ENCODE measurements at places on chromosomes 4 and X. TPM values are rescaled to one million over a fixed set of nuclear protein-coding genes. Genes with fewer than 3 reads are reported as not detected.

Gene CLDN2
- not detected for total RNA-seq

DNA sequence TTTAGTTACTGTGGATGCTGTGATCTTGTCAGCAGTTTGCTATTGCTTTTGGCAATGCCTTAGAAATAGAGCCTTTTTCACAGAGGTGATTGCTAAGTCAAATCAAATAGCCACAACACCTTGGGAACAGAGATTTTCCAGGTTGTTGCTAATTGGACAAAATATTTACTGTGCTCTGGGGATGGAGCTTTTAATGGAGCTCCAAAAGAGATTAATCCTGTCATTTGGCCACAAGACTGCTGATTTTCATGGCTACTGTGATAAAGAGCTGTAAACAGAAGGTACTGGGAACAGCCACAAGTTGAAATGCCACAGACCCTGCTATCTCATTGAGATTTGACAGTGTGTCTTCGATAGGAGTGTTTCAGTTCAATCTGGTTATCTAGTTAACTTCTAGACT, 1715.2 kb upstream of the ADGRL3 start:
- DNase-seq, result no peak

GRCh38 chr4:6109842-6110560, 90.3 kb downstream of the JAKMIP1 start:
- DNase-seq, result no peak

- DNase-seq, result no peak
These were observed 156.9 kb downstream of the AFAP1 start for GRCh38 chr4:7782783-7783182.

DNA sequence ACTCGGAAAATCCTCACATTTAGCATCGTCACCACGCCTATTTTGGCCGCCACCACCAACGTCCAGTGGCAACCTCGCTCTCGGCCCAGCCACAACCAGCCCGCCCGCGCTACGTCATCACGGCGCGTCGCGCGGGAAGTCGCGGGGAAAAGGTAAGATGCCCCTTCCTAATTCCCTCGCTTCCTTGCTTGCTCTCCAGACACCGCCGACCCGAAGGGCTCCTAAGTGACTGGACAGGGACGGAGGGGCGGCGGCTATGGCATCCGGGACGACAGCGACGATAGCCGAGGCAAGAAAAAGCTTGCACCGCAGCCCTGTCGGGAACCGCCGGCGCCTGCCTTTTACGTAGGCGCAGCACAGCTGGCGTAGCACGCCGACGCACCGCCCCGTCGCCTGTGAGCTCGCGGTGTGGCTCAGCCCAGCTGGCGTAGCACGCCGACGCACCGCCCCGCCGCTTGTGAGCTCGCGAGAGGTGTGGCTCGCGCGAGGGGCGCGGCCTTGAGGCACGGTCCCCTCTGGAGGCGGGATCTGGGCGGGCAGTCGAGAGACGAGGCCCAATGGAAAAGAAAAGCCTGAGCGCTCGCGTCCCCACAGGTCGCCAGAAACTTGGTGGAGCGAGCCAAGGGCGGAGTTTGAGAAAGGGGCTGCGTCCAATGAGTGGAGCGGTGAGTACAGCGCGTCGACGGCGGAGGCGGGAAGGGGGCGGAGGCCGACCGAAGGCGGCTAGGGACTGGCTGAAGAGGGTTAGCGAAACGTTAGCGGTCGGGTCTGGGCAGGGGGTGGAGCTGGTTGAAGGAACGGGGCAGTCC, at the start of gene HDAC6:
HDAC6 (plus strand) TSS at position 788 of the 809 bp plus-strand sequence. CDS start 626 bp downstream, outside the sequence.
- peak; percentile 98 for DNase-seq

GRCh38 chrX:123648028-123648810, 84.6 kb downstream of the THOC2 start:
- peak; percentile 83 for DNase-seq

Gene CYSLTR1
- total RNA-seq, result not detected

DNA sequence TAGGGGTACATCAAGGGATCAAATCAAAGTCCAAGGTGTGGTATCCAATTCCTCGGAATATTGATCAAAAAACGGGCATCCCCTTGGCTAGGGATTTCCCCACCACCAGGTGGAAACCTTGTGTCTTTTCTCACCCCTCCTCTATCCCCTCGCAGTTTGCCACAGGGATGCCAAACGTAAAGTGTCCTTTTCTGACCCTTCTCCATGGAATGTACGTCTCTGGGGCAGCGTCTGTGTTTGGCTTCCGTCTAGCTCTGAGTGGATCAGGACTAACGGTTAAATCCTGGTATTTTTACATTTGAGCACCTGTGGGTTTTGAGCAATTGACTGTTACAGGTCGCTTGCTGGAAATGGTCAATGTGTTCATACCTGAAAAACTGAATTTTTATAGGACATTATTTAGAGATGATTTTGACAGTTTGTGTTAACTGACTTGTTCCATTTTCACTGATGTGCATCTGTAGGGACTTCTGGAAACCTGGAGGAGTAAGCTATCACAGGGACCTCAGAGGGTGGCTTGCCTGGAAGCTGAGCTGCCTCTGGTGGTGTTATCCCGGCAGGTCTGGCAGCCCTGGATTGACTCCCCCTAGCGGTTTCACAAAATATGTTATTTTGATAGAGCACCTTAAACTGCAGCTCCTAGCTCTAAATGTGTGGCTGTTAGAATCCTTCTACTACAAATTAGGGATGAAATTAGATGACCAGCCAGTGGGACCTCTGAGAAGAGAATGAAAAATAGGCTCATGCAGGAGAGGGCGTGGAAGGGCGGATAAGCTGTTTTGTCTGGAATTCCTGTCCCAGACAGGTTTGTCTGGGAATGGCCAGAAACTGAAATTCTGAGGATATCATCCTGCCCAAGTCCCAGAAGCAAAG, 8.8 kb upstream of the MGST2 start:
- DNase-seq, result peak; percentile 78

GRCh38 chrX:28487818-28488217, 99.4 kb upstream of the IL1RAPL1 start:
- DNase-seq, result no peak

DNA sequence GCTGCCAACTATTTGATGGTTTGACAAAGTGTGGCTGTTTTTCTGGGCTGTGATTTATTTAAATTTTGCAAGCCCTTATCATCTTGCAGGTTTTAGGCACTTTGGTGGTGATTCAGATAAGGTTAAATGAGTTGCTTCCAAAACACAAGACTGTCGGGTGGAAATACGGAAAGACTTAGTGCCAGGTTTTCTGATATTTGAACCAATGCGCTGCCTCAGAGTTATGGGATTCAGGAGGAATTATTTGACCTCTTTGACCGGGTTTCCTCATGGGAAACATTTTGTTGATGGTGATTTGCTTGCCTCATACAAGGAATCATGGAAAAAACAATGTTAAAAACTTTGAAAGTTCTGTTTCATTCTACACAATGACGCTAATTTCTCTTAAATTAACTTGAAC, 136.1 kb upstream of the MAP9 start:
- DNase-seq, result no peak

GRCh38 chr4:26943391-26943790, 82.8 kb downstream of the STIM2 start:
- DNase-seq, result no peak

GRCh38 chrX:10759141-10759799, 138.9 kb upstream of the MID1 start:
- DNase-seq, result no peak

GRCh38 chrX:12383196-12383595, 244.9 kb downstream of the FRMPD4 start:
- DNase-seq, result no peak

DNA sequence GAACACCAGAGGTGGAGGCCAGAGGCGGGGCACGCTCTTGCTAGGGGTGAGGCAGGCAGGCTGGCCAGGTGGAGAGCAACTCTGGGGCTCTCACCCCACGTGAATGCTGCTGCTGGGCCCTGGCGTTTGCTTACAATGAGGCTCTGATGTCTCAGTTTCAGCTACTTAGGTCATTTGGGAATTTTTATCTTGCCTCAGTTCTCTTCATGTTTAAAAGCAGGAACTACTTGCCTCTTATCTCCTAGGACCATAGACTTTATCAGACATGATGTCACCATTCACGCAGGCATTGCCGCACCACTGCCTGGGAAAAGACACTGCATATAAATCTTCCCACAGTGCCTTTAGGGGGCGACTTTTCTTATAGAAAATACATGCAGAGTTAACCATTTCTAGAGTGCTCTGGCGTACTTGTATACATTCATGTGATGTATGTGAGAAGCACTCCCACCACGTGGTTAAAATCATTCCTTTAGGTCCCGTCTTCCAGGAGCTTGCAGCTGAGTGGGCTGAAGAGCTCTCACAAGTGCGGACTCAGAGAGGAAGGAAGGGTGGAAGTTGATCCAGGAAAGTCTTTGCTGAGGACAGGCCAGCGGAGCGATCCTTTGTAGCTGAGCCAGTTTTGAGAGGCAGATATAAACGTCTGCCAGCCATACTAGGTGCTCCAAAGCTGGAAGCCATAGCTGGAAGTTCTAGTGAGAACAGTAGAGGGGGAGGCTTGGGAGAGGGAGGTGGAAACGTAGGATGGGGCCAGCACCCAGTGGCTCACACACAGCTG, 84.3 kb upstream of the CLDN34 start:
- peak; percentile 87 for DNase-seq

DNA sequence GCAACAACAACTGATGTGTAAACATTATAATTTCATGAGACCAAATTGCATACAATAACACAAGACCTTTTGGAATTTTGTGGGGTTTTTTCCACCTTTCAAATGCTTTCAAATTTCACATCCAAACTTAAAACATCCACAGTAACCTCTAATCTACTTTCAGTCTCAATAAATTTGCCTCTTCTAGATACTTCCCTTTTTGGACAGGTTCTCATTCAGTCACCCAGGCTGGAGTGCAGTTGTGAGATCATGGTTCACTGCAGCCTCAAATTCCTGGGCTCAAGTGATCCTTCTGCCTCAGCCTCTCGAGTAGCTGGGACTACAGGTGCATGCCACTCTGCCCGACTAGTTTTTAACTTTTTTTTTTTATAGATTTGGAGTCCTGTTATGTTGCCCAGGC, 556.6 kb downstream of the NLGN4X start:
- DNase-seq, result no peak

DNA sequence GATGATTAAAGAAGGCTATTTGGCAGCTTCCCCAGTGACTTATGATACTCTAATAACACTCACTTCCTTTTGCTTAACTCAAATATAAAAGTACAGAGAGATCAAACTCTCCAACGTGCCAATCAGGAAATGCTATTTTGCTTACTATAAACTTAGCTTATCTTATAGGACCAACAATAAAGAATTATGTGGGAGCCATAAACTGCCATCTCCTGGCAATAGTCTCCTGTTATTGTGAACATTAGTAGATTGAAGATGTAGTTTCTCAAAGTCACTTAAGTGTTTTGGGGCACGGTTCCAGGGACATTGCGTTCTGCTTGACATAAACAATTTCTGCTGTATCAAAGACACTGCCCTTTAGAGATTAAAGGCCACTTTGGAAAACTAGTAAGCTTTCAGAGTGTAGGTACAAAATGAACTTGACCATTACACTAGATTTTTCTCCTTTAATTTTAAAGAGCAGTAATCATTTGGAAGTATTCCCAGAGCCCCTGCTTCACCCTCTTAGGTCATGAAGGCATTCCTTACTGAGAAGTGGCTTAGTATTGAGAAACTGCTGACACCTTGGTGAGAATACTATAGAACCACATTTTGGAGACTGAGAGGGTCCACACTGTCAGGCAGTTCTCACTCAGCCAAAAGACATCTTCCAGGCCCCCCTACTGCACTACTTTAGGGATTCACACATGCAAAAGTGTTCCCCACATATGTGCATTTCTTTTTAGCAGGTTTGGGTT, 51.9 kb downstream of the MAOA start:
- no peak for DNase-seq

Gene YTHDC1
- 31.9 TPM for total RNA-seq

DNA sequence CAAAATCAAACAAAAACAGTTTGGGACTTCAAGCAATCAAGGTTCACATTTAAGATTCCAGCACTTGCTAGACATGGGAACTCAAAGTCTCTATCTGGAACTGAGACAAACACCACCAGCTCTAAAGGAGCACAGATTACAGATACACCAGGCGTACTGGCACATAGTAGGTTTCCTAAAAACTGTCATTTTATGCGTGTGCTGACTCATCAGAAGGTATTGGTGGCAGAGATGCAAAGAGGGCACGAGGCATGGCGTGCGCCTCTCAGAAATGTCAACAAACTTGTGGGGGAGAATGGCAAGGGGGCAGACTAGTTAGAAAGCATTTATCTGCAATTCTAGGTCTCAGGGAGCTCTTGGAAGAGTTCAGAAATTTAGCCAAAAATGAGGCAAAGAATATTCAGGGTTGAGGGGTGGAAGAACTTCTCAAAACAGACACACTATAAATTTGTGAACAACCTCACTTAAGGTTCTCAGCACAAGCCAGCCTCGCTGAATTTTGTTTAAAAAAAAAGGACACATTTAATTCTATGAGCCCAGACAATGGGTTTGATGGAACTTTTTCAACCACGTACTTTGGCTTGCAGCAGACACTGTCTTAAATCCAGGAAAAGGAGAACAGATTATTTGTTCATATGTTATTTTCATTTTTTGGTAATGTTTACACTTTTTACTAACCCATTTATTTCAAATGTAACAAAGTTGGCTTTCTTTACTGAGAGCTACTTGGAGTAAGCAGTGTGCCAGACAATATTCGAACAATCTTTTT, 100.0 kb downstream of the SHISA3 start:
- DNase-seq, result no peak

GRCh38 chr4:54945838-54946237, 179.6 kb downstream of the KDR start:
- DNase-seq, result no peak

- no peak for DNase-seq
These were observed 94.1 kb upstream of the FAM9B start for GRCh38 chrX:9127986-9128385.

- DNase-seq, result no peak
These were observed at the start of gene OCIAD2 for GRCh38 chr4:48906206-48907173. TSS of gene OCIAD2 (minus strand) at chr4:48906774. CDS start at chr4:48904549, 2,225 bp downstream.

DNA sequence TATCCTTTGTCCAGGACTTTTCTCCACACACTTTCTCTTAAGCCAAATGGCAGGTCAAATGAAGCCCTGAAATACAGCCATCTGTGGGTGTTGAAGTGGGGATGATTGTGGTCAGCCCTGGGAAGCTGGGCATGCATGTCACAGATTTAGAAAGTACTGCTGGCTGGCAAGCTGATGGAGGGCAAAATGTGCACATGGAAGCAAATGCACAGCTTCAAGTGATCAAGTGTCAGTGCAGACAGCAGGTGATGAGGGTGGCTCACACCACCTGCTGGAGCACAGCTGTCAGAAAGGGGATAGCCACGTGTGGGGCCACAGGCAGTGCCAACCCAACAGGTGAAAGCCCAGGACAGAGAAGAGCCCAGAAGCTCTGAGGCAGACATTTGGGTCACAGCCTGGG, 40.3 kb upstream of the ATXN3L start:
- DNase-seq, result no peak

DNA sequence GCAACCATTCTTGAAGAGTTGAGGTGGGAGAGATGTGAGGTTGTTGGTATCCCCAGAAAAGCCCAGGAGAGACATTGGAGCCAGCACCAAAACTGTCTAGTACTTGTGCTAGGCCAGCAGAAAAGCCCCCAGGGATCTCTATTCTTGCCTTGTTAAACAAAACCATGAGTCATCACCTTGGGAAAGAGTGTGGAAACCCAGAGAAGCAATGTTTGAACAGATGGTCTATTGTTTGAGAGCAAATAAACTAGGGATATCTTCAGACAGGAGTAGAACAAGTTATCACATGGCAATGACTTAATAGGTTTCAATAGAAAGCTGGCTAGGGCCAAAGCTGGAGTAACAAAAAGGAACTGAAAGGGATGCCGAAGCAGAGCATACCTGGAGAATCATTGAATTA, 195.7 kb upstream of the CASK start:
- DNase-seq, result peak; percentile 72

Gene PNMA3
- not detected for total RNA-seq

Data from IMR-90 (cell line).